NCI-H1417 (cell line): ENCODE measurements at places on chromosomes 6 and 20.

- no peak for DNase-seq
Observed at GRCh38 chr6:100612094-100612493, 147.4 kb upstream of the SIM1 start.

GRCh38 chr20:50572938-50573777 lies 63.0 kb downstream of the PTPN1 start:
- no peak for DNase-seq

DNA sequence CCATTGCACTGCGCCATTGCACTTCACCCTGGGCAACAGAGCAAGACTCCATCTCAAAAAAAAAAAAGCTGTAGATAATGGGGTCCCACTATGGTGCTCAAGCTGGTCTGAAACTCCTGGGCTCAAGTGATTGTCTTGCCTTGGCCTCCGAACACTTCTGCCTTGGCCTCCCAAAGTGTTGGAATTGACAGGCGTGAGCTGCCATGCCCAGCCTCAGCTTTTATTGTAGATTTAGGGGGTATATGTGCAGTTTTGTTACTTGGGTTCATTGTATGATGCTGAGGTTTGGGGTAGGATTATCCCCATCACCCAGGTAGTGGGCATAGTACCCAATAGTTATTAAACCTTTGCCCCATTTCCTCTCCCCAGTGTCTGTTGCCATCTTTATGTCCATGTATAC lies 11.4 kb downstream of the HSPA1B start:
- no peak for DNase-seq

DNA sequence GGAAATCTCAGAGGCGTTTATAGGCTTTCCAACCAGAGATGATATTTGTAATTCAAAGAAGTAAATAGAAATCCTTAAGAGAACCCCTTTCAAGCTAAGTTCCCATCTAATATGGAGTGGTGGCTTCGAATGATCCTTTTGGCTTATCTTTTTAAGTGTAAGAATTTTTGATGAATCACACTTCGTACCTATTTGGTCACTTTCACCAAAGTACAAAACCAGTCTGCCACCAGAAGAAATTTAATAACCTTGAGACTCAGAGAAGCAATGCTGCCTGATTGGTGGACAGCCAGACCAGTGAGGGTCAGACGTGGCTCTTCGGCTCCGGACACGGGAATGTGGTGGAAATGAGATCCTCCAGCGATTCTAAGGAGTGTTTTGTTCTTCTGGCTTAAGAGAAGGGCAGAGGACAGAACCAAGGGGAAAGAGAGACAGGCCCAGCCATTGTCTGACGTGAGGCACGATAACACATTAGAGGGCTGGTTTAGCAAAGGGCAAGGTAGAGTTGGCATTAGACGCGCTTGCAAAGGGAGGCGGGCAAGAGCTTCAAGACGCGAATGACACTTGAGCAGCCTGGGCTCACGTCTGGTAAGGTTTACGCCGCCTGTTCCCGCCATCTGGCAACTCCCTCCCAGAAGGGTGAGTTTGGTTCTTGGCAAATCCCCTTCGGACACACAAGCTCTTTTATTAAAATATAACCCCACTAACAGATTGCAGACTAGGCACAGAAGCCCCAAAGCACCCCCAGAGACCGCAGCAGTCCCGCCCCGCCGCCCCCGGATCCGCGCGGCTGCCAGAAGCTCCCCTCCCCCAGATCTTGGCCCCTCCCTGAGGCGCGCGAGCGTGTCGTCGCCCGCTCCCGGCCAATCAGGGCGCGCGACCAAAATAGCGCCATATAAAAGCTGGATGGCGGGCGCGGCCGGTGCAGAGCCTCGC lies 50.0 kb upstream of the EZR start:
- DNase-seq, result peak; percentile 100

DNA sequence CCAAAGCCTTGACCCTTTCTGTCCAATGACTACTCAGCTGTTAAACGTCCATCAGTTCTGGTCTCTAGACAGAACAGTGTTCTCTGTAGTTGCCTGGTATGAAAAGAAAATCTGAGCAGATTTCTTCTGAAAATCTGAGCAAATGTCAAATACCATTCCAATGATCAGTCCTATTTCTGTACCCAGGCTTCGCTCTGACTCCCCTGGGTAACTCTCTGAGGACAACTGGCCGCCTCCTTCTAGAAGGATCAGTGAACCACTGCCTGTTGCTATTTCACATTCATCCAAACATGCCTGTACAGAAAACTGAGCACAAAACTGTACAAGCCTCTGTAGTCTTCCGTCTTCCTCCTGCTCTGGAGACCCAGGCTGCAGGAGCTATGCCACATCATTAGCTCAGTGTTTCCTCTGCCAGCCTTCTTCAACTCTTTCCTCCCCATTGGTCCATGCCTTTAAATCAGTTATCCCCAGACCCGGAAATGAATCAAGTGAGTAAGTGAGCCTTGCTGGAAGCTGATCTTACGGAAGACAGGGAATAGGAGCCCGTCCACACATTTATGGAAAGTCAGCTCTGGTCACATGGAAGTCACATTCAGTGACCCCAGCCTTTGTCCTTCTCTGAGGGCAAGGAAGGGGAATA lies 63.3 kb downstream of the DAAM2 start:
- no peak for DNase-seq

GRCh38 chr20:21103582-21104465 lies 2.3 kb downstream of the LINC00237 start:
- no peak for DNase-seq

GRCh38 chr20:56423211-56423610 lies 11.2 kb downstream of the CASS4 start:
- no peak for DNase-seq

GRCh38 chr6:111013144-111013915 lies 31.5 kb downstream of the RPF2 start:
- no peak for DNase-seq
